ENCODE measurements at places on chromosomes 1 and 21.

- peak; percentile 45 for DNase-seq
Measured at GRCh38 chr21:30233228-30234020, 17.5 kb upstream of the CLDN8 start.

DNA sequence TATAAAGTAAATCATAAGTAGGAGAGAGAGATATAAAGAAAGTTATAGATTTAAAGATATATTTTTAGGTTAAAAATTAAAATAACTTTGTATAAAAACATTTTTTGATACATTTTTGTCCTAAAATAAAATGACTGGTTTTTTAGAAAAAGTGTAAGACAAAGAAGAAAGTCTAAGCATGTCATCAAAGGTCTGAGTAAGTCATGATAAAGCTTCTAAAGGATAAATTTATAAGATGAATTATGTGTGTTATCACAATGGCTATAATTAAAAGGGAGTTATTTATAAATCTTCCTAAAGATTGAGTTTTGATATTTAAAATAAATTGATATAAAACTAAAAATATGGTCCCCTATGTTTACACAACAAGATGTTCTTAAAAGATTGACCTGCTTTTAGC lies 370.9 kb downstream of the PTPRU start:
- no peak for DNase-seq

DNA sequence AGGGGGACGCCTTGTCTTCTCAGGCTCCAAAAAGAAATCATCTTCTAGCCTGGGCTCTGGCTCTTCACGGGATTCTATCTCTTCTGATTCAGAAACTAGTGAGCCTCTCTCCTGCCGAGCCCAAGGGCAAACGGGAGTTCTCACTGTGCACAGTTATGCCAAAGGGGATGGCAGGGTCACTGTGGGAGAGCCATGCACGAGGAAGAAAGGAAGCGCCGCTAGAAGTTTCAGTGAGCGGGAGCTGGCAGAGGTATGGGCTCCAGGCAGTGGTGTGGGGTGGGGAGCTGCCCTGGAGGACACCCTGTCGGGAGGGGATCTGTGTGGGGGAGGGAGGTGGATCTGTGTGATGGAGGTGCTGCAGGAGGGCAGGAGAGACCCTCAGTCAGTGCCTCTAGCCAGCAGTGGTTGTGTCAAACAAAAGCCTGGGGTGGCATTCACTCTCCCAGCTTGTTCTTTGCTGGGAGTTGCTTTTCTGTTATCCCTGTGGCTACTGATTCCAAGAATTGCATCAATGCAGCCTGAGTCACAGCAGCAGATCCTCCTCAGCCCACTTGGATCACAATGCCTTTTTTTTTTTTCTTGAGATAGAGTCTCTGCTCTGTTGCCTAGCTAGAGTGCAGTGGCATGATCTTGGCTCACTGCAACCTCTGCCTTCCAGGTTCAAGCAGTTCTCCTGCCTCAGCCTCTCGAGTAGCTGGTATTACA lies 21.8 kb downstream of the KDM4A start:
- no peak for DNase-seq

GRCh38 chr1:3846541-3846940 lies 10.5 kb downstream of the CEP104 start:
- DNase-seq, result no peak

GRCh38 chr1:69639159-69639558 lies 71.4 kb downstream of the LRRC7 start:
- no peak for DNase-seq

- no peak for DNase-seq
Measured at GRCh38 chr1:207298636-207299398, 22.7 kb upstream of the CD55 start.

- no peak for DNase-seq
Measured at GRCh38 chr1:221611656-221612046, 130.2 kb downstream of the DUSP10 start.

GRCh38 chr1:159958719-159959380 lies 4.8 kb upstream of the SLAMF9 start:
- no peak for DNase-seq

DNA sequence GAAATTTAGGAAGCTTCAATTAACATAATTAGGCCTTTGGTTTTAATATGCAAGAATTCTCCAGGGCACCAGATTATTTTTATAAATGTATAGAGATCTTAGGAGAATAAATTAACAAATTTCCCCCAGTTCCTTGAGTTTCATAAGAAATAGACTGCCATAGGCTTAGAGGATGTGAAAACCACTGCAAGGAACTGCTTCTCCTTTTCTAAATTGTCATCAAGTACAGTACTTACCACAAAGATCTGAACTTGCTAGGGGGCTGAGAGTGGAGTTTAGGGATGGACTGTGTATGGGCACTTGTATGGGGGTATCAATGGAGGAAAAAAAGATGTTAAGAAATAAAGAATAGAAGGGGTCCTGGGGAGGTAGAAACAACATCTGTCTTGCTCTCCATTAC lies 31.1 kb downstream of the LHX8 start:
- DNase-seq, result no peak

- DNase-seq, result no peak
Measured at GRCh38 chr21:46660505-46660904, 25.0 kb downstream of the PRMT2 start.

DNA sequence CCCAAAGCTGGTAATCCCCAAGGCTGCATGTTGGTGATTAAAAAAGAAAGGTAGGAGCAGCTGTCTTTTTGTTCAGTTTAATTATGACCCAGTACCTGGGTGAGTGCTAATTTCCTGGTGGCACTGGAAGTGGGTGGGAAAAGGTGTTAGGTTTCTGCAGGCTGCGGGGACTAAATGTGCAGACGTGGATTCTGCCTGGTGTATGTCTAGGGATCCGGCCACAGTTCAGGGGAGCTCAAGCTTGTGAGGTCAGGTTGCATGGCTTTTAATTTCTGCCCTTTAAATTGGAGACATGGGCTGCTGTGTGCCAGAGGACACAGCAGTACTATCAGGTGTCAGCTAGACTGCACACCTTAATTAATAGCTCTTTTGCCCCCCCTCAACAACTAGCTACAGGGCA lies 20.3 kb upstream of the TBX19 start:
- DNase-seq, result peak; percentile 67

- DNase-seq, result no peak
Measured at GRCh38 chr1:221630236-221630635, 111.7 kb downstream of the DUSP10 start.

GRCh38 chr21:14548779-14549178 lies 2.7 kb upstream of the SAMSN1 start:
- no peak for DNase-seq

DNA sequence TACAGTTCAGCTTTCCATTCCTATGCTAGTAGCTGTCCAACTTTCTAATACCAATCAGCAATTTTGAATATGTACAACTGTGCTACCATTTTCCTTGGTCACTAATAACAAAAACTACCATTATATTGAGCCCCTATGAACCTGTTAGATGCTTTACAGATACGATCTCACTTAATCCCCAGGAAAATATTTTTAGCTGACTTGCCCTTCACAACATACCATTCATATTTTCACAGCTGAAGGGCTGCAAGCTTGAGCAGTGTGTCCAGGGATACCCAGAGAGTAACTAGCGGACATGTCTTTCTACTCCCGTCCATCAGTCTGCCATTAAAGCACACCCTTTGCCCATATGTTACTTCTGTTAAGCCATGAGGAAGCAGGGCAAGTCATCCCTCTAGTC lies 140.5 kb downstream of the SPATA46 start:
- no peak for DNase-seq

DNA sequence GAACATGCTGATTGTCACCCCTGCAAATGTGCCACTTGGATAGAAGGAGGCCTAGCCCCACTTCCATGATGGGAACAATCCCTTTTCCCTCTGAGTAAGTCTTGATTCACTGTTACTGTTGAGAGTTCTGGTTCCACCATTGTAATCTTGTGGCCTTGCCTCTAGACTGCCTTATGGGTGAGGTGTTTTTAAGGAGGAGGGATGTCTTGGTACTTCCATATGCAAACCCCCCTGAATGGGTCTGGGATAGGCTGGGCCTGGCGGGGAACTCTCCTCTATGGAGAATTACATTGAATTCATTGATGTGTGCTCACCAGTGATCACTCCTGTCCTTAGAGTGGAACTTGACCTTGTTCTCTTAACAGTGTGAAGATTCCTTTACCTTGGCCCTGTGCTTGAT lies 5.8 kb downstream of the GALNT2 start:
- DNase-seq, result no peak

GRCh38 chr1:160403244-160403643 lies 2.9 kb downstream of the VANGL2 start:
- DNase-seq, result no peak

DNA sequence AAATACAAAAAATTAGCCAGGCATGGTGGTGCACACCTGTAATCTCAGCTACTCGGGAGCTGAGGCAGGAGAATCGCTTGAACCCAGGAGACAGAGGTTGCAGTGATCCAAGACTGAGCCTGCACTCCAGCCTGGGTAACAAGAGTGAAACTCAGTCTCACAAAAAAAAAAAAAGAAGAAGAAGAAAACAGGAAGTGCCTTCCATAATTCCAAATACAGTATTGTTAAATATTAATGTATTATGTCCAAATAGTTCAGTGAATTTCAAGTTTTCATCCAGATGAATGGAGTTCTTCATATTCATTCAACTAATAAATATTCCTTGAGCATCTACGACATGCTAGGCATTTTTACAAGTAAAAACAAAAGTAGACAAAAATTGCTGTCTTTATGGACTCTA lies 33.3 kb downstream of the PLEKHO1 start:
- DNase-seq, result no peak

GRCh38 chr1:26317612-26318337 lies at the start of gene CD52:
Gene CD52, plus strand, starts transcription at chr1:26317958. Its CDS starts 60 bp downstream, at chr1:26318018.
- DNase-seq, result no peak

GRCh38 chr21:18443701-18444100 lies 40.1 kb upstream of the TMPRSS15 start:
- DNase-seq, result no peak

DNA sequence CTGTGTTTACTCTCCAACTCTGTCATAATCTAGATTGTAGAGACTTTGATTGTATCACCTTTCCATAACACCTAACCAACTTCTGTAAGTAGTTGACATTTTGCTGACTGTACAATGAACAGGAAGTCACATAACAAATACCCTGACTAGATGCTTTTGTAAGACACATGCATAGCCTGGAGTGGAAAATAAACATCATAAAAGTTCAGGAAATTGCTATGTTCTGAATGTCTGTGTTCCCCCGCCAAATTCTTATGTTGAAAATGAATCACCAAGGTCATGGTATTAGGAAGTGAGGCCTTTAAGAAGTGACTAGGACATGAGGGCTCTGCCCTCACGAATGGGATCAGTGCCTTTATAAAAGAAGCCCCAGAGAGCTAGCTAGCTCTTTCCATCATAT lies 40.4 kb upstream of the ZSWIM5 start:
- no peak for DNase-seq

GRCh38 chr1:222105393-222105737 lies 363.5 kb upstream of the DUSP10 start:
- DNase-seq, result no peak

DNA sequence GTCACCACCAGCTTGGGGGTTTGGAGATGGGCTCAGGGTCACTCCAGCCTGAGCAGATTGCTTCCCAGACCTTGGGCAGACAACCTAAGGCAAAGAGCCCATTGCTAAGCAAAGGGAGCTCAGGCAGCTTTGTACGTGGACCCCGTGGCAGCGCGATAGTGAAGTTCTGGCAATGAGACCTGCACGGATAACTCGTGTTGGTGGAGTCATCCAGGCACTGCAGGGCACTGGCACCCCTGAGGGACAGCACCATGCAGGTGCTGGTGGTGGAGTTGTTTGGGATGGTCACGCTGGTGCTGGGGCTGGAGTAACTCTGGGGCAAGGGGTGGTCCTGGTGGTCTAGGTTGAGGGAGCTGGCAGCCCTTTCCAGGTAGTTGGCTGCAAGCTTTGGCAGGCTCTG lies 13.6 kb upstream of the HSPG2 start:
- no peak for DNase-seq

DNA sequence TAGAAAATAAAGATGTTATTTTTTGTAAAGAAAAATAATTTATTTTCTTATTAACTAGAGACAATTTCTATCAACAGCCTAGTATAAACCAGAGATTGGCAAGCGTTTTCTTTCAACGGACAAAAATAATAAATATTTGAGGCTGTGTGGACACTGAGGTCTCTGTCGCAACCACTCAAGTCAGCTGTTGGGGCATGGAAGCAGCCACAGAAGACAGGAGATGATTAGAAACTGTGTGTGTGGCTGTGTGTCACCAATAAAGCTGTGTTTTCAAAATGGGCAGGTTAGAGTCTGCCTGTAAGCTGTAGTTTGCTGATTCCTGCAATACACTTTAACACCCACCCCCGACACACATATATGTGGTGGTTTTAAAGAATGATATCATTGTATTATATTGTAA lies 200.6 kb upstream of the HMCN1 start:
- DNase-seq, result no peak

DNA sequence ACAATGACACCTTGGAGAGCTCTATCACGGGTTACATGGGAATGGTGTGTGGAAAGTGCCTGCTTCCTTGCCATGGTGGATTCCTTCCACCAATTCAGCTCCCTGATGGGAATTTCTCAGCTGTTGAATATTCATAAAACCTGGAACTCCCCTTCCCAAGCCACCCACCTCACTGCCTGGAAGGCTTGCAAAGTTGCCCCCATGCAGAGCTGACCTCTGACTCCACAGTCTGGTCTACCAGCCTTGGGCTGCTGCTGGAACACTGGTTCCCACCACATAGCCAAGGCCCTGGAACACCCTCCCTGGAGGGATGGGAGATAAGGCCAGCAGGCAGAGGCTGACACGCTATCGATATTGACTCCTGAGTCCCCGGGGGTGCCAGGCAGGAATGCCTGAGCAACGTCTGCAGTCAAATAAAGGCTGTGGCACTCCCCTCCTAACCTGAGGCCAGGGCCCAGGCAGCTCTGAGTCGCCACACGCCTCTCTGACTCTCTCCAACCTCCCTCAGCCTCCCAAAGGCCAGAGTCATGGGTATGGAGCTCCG lies 8.8 kb downstream of the CCDC24 start:
- no peak for DNase-seq

GRCh38 chr1:41976671-41977070 lies 57.9 kb upstream of the HIVEP3 start:
- no peak for DNase-seq

DNA sequence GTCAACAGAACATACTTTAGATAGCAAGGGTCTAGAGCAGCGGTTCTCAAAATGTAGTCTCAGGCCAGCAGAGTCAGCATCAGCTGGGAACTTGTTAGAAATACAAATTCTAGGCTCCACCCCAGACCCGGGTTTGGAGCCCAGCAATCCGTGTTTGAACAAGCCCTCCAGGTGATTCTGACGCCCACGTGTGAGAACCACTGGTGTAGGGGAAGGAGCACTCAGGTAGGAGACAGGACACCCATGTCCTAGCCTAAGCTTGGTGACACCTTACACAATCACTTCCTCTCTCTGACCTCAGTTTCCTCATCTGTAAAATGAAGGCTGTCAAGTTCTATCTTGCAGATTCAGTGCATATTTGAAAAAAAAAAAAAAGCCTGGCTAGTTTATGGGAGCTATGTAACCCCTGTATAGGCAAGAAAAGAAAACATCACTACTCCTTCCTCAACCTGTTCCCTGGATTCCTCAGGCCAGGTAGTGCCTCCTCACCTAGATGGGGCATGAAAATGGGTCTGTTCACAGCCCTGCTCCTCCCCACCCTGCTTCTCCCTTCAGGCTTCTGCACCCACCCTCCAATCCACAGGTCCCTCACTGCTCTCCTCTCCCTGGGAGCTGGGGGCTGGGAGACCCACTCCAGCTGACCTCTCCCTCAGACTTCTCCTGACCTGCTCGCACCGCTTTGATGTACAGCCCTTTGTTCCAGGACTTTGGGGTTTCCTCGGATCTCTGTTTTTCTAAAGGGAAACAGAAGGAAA lies 7.1 kb upstream of the PHLDA3 start:
- DNase-seq, result no peak

GRCh38 chr1:167116174-167116573 lies 22.3 kb downstream of the STYXL2 start:
- DNase-seq, result no peak
